ENCODE measurements at places on chromosomes 2 and 18. TPM values are rescaled to one million over a fixed set of nuclear protein-coding genes. Genes with fewer than 3 reads are reported as not detected.

INHA gene
- not detected for total RNA-seq

UGT1A10 gene
- total RNA-seq, result not detected

DNA sequence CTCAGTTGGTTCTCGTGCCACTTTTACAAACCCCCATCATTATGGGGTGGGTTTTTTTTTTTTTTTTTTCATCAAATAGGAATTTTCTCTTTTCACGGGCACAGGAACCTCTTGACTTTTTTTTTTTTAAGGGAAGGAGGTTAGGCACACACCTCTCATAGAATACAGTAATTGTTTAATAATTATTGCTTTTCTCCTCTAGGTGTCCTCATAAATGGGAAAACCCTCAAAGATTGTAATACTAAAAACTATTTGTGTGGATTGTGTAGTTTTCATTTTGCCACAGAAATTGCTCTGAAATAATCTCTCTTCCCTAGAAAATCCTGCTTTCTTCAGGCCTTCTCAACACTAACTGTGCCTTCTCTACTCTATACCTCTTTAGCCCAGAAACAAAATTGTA is 147.3 kb downstream of the GREB1L start:
- no peak for DNase-seq

DNA sequence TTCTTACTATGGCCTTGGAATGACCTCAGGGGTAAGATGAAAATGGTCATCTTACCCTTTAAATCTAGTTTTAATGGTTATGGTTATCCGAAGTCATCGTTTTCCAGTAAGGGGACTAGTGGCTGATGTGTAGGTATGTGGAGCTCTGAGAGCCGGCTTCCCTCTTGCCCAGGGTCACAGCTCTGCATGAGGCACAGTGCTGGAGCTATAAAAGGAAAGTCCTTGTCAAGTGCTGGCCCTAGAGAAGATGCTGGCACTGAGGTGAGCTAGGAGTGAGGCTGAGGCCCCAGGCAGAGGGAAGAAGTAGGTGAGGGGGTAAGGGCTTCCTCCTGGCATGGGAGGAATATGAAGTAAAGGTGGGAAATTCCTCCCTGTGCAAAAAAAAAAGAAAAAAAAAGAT is 35.0 kb downstream of the SMARCAL1 start:
- DNase-seq, result no peak

- DNase-seq, result no peak
Measured at GRCh38 chr2:208827549-208828221, 421.1 kb downstream of the PTH2R start.

DNA sequence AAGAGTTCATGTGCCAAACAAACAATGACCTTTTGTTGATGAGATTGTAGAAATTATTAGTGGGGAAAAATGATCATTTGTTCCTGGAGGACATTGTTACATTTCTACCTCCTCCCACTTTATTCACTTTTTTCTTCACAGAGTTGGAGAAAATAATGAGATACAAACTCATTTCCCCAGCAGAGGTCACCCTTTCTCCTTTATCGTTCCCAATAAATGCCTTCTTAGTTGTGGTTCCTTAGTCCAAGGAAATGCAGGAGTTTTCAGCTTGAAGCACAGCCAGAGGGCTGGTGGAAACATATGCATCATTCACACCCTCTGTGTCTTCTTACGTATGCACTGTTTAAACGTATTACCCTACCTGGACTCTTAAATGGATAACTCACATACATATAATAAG is 108.8 kb downstream of the SLC4A3 start:
- DNase-seq, result no peak

- no peak for DNase-seq
Measured at GRCh38 chr2:236899146-236899545, 186.5 kb upstream of the COPS8 start.

- DNase-seq, result no peak
Measured at GRCh38 chr2:236661061-236661761, 91.6 kb downstream of the ACKR3 start.

GRCh38 chr2:204251158-204251997 is 293.9 kb upstream of the PARD3B start:
- DNase-seq, result no peak

GRCh38 chr2:7333960-7334493 is 416.8 kb downstream of the RNF144A start:
- DNase-seq, result no peak

GRCh38 chr18:62486290-62486964 is 36.4 kb upstream of the ZCCHC2 start:
- DNase-seq, result no peak

DNA sequence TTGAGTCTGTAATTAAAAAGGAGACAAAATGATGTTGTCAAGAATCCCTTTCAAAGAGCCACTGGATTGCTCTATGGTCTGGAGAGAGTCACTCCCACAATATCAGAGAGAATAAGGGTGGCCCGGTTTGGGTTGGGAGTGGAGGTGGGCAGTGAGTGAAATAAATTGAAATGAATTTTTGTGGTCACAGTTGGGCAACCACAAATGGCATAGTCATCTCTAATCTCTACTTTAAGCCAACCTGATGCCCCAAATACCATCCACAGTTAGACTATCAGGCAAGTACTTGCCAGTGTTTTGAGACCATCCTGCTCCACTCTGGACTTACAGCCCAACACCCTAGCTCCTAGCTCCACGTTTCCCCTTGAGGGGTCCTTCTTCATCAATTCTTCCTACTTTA is 559.7 kb downstream of the BCL11A start:
- no peak for DNase-seq

DNA sequence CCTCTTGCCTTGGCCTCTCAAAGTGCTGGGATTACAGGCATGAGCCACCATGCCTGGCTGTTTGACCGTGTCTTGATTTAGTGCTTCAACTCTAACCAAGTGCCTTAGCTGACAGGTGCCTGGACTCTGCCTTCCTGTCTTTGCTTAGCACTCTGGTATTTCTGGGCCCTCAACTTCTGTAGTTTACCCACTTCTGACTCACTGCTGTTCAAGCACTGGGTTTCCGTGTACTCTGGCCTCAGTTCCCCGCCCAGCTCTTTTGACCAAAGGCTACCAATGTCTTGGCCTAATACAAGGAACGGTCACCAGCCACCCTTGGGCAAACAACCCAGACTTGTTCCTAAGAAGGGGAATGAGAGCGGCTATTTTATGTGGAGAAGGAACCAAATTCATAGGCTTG is 35.7 kb upstream of the CABLES1 start:
- DNase-seq, result no peak

- no peak for DNase-seq
Measured at GRCh38 chr2:213086571-213086970, 64.8 kb downstream of the IKZF2 start.

DNA sequence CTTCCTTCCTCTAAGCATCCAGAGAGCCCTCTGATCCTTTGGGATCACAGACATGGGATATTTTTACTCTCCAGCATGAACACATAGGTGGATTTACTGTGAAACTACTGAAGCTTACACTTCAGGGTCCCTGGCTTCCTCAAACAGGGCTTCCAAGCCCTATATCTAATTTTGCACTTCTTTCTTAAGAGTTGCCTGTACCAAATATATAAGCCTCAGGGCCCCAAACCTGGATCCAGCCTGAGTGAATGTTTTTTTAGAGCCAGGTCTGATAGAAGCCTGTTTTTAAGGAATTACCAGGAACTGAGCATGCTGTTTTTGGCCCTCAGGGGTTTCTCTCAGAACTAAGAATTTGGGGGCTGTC is 13.2 kb upstream of the KCMF1 start:
- no peak for DNase-seq

- no peak for DNase-seq
Measured at GRCh38 chr2:30355306-30355705, 91.7 kb upstream of the LCLAT1 start.

GRCh38 chr2:179900655-179901054 is 39.2 kb upstream of the ZNF385B start:
- DNase-seq, result no peak

All from omental fat pad (tissue), 4 donors.